ENCODE measurements at places on chromosomes 3 and 15. TPM values are rescaled to one million over a fixed set of nuclear protein-coding genes. Genes with fewer than 3 reads are reported as not detected.

DNA sequence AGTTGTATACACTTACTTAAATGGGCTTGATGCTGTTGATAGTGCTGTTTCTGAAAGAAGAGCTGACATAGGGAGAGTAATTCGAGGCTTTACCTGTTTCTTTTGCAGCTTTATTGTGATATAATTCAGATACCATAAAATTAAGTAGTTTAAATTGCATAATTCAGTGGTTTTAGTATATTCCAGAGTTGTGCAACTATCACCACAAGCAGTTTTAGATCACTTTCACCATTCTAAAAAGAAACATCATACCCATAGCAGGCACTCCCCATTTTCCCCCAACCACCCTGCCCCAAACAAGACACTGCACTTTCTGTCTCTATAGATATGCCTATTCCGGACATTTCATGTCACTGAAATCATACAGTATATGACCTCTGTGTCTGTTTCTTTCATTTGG lies 98.5 kb downstream of the MTHFS start:
- no peak for DNase-seq
- no peaks in the 10 kb centered on the region for H3K36me3 ChIP-seq
- H3K4me1 ChIP-seq = no peaks in the 10 kb centered on the region

DNA sequence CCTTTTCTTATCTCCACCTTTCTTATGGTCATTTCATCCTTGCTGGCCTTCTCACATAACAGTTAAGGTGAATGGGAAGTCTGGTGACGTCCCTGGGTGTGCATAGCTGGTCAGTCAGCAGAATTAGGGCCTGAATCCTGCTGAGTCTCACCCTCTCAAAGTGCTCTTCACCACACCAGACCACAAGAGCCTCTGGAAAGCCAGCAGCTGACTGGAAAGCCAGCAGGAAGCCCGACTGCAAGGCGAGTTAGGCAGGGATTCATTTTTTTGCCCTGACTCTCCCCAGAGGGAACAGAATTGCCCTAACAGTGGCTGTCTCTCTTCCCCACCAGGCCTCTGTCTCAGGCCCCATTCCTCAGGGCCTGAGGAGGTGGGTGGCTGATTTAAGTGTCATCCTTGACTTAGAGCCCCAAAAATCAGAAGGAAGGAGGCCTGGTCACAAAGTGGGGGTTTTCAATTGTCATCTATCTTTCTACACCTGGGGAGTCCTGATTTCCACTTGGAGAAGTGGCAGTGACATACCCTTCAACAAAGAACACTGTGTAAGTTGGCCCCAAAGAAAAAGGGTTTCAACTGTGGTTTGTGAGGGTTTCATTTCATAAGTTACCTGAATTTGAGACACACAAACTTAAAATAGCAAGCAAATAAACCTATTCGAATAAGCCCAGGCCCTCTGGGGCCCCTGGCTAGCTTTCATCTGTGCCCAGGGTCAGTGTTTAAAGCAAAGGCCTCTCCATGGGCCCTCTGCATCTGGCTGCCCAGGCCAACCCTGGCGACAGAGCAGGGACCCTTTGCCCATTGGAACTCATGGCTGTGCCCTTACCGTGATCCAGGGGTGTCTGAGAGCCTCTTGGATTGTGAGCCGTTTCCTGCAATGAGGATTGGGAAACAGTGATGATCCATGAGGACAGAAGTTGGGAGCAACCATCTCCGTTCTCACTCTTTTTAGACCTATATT lies 90.5 kb upstream of the HERC1 start:
- no peak for DNase-seq
- H3K27ac ChIP-seq = no peak overlapping the region
- peaks cover 11% of the 10 kb centered on the region for H3K4me1 ChIP-seq
- H3K4me3 ChIP-seq = no peak overlapping the region
- H3K27me3 ChIP-seq = no peaks in the 10 kb centered on the region

DNA sequence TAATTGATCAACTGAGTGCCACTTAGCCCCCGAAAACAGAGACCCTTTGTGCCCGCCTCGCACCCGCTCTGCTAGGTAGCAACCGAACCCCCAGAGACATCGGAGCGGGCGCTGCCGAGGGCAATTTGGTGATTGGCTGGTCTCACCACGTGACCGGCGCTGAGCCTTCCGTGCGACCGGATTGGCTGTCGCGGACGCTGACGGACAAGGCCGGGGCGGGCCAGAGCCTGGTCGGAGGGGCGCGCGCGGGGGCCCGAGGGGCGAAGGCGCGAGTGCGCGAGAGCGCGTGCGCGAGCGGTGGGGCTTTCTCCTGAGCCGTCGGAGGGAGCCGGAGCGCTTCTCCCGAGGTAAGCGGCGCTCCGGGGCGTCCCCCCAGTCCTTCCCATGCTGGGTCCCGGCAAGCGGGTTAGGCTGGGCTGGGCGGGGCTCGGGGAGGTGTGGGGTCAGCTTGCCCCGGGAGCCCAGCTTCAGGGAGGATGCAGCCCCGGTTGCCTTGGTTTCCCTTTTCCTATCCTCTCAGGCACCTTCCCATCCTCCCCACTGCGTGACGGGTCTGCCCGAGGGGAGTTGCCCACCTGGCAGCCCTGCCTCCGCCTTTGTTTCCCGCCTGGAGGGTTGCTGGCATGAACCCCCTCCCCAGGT lies at the start of gene TMEM108:
Gene TMEM108 (plus strand): TSS at position 303 of the 642 bp plus-strand sequence.
- peak within 1 kb of the TSS; percentile 85 for H3K4me3 ChIP-seq
- peak within 1 kb of the TSS; percentile 77 for H3K27ac ChIP-seq
- peaks cover 10% of the 10 kb centered on the region for H3K4me1 ChIP-seq
- peak; percentile 83 for DNase-seq

- peaks cover 6% of the 10 kb centered on the region for H3K4me1 ChIP-seq
- DNase-seq = peak; percentile 31
- no peaks in the 10 kb centered on the region for H3K27me3 ChIP-seq
- H3K27ac ChIP-seq = peak overlapping the region; percentile 67
- H3K4me3 ChIP-seq = no peak overlapping the region
- no peaks in the 10 kb centered on the region for H3K36me3 ChIP-seq
Measured at GRCh38 chr3:143443851-143444331, 324.3 kb downstream of the CHST2 start.

- no peaks in the 10 kb centered on the region for H3K4me1 ChIP-seq
- H3K36me3 ChIP-seq = no peaks in the 10 kb centered on the region
- H3K4me3 ChIP-seq = no peak overlapping the region
- no peak overlapping the region for H3K27ac ChIP-seq
Measured at GRCh38 chr3:112508261-112508660, 9.0 kb upstream of the BTLA start.

GRCh38 chr3:165712382-165712781 lies 124.8 kb downstream of the BCHE start:
- H3K27ac ChIP-seq = no peak overlapping the region
- DNase-seq = no peak
- H3K4me3 ChIP-seq = no peak overlapping the region
- no peaks in the 10 kb centered on the region for H3K4me1 ChIP-seq

Gene ZNF280D
- total RNA-seq = 22.8 TPM

GRCh38 chr15:65902373-65902772 lies 33.1 kb downstream of the RAB11A start:
- H3K4me3 ChIP-seq = no peak overlapping the region
- H3K4me1 ChIP-seq = peaks cover 19% of the 10 kb centered on the region
- peaks cover 36% of the 10 kb centered on the region for H3K36me3 ChIP-seq
- no peaks in the 10 kb centered on the region for H3K27me3 ChIP-seq
- H3K27ac ChIP-seq = no peak overlapping the region
- DNase-seq = peak; percentile 17

Gene SLCO2A1
- total RNA-seq = 1.2 TPM

- no peak overlapping the region for H3K4me3 ChIP-seq
- H3K4me1 ChIP-seq = no peaks in the 10 kb centered on the region
- no peak overlapping the region for H3K27ac ChIP-seq
- no peak for DNase-seq
Measured at GRCh38 chr3:66101901-66102300, 63.2 kb upstream of the MAGI1 start.

Gene ALG1L2
- total RNA-seq = not detected

Gene STRC
- not detected for total RNA-seq

GRCh38 chr15:58854593-58854992 lies 78.9 kb downstream of the SLTM start:
- no peak overlapping the region for H3K27ac ChIP-seq
- no peaks in the 10 kb centered on the region for H3K4me1 ChIP-seq
- no peaks in the 10 kb centered on the region for H3K36me3 ChIP-seq
- no peaks in the 10 kb centered on the region for H3K27me3 ChIP-seq

DNA sequence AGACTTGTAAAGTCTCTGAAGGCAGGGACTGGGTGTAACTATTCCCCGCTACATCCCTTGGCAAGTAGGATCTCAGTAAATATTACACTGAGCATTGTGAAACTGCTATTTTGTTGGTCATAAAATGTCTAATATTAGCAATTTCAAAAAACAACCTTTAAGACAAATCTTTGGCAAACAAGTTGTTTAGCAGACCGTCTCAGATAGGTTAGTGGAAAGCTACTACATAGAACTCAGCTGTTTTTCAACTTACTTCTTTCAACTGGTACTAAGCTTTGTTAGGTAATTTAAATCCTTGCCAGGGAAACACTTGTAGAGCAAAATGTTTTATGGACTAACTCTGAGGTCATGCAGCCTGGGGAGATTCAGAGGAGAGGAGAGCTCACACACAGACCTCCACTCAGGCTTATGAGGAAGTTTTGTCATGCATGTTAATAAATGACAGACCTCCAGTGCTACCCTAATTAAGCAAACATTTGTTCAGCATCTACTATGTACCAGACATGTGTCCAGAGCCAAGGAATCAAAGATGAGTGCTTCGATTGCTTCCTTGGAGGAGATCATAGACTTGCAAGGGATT lies 61.6 kb upstream of the STAC start:
- H3K27ac ChIP-seq = no peak overlapping the region
- no peak for DNase-seq
- H3K27me3 ChIP-seq = no peaks in the 10 kb centered on the region

Gene ARGFX
- total RNA-seq = not detected

GRCh38 chr15:36256404-36256807 lies 323.0 kb upstream of the CDIN1 start:
- no peaks in the 10 kb centered on the region for H3K27me3 ChIP-seq
- no peaks in the 10 kb centered on the region for H3K36me3 ChIP-seq
- no peak overlapping the region for H3K4me3 ChIP-seq
- DNase-seq = no peak

DNA sequence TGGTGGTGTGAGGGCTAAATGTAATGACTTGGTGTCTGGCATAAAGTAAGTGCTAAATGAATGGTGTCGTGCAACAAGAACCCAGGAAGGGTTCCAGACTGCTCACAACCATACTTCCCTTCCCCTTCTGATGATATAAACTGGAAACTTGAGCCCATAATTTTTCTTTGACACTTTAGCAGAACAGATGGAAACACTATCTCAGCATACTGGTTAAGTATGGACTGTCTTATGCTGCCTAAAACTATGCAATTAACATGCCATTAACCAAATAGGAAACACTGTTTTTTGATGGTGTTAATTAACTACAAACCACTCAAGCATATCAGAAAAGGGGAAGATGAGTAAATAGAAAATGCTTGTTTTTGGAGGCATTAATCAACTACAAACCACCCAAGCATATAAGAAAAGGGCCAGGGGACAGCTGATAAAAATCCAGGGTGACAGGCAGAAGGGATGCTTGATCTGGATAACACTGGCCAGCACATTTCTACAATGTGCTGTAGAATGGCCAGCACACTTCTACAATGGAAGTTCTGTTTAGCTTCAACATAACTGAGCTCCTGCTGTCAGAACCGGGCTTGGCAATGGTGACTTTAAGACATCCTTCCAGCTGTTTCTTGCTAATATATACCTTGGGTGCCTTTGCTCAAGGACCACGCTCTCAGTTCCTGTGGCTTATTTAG lies 85.5 kb upstream of the FAM3D start:
- no peak overlapping the region for H3K4me3 ChIP-seq
- no peaks in the 10 kb centered on the region for H3K36me3 ChIP-seq
- no peaks in the 10 kb centered on the region for H3K27me3 ChIP-seq

GRCh38 chr15:48928877-48929538 lies 34.7 kb downstream of the SHC4 start:
- no peaks in the 10 kb centered on the region for H3K36me3 ChIP-seq
- no peak overlapping the region for H3K4me3 ChIP-seq
- no peaks in the 10 kb centered on the region for H3K27me3 ChIP-seq

DNA sequence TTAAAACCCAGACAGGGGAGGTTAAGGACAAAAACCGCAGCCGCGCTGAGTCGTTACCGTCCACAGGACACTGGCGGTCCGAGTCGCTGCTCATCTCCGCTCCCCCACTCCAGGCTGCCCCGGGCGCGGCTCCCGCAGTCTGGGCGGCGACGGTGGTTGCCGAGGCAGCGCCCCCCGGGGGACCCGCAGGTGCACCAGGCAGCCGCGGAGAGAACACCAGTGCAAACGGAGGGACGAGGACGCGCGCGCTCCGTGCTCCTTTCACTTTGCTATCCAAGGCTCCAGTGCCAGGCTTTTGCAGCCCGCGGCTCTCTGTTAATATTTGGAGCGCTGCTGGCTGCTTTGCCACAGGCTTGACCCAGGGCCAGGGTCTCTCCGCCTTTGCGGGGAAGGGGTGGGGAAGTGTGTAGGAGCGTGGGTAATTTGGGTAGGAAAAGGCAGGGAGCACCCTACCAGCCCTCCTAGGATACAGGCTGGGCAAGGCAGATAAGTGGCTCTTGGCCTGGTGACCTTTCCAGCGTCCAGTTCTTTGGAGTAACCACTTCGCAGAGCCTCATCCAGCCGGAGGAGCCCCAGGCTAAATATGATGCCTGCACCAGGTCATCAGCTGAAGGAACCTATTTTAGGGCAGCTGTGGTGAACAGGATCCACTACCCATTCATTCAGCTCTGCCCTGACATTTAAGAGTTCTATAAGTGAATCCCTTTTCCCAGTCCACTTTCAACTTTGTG lies at the start of gene GADL1:
Gene GADL1 (minus strand): TSS at position 141 of the 731 bp plus-strand sequence. CDS start 47 bp downstream, at position 94.
- DNase-seq = peak; percentile 32
- H3K27ac ChIP-seq = peak within 1 kb of the TSS; percentile 86
- no peaks in the 10 kb centered on the region for H3K36me3 ChIP-seq
- H3K4me3 ChIP-seq = peak within 1 kb of the TSS; percentile 82
- H3K27me3 ChIP-seq = no peaks in the 10 kb centered on the region

GRCh38 chr3:126947429-126947828 lies 35.5 kb upstream of the PLXNA1 start:
- no peak overlapping the region for H3K27ac ChIP-seq
- H3K4me3 ChIP-seq = no peak overlapping the region
- H3K4me1 ChIP-seq = peaks cover 9% of the 10 kb centered on the region
- no peak for DNase-seq

- DNase-seq = no peak
Measured at GRCh38 chr3:64244011-64244942, 19.0 kb upstream of the PRICKLE2 start.

- no peak for DNase-seq
- peaks cover 45% of the 10 kb centered on the region for H3K27me3 ChIP-seq
- no peak overlapping the region for H3K27ac ChIP-seq
- no peaks in the 10 kb centered on the region for H3K4me1 ChIP-seq
Measured at GRCh38 chr15:29968099-29968894, 114.5 kb upstream of the GOLGA8J start.

GRCh38 chr3:138451595-138452162 lies 17.3 kb downstream of the ESYT3 start:
- no peak overlapping the region for H3K4me3 ChIP-seq
- no peak for DNase-seq
- no peaks in the 10 kb centered on the region for H3K27me3 ChIP-seq
- no peaks in the 10 kb centered on the region for H3K36me3 ChIP-seq

Gene PRICKLE2
- 5.5 TPM for total RNA-seq

GRCh38 chr3:177196008-177196455 lies 1.2 kb downstream of the TBL1XR1 start:
- no peak for DNase-seq
- H3K4me1 ChIP-seq = peaks cover 23% of the 10 kb centered on the region
- no peaks in the 10 kb centered on the region for H3K27me3 ChIP-seq
- peak overlapping the region; percentile 82 for H3K4me3 ChIP-seq

Gene EEF1AKMT4
- total RNA-seq = 10.9 TPM
